CD4-positive, alpha-beta memory T cell (primary cell): ENCODE measurements at places on chromosomes 1 and 21. TPM values are rescaled to one million over a fixed set of nuclear protein-coding genes. Genes with fewer than 3 reads are reported as not detected.

DNA sequence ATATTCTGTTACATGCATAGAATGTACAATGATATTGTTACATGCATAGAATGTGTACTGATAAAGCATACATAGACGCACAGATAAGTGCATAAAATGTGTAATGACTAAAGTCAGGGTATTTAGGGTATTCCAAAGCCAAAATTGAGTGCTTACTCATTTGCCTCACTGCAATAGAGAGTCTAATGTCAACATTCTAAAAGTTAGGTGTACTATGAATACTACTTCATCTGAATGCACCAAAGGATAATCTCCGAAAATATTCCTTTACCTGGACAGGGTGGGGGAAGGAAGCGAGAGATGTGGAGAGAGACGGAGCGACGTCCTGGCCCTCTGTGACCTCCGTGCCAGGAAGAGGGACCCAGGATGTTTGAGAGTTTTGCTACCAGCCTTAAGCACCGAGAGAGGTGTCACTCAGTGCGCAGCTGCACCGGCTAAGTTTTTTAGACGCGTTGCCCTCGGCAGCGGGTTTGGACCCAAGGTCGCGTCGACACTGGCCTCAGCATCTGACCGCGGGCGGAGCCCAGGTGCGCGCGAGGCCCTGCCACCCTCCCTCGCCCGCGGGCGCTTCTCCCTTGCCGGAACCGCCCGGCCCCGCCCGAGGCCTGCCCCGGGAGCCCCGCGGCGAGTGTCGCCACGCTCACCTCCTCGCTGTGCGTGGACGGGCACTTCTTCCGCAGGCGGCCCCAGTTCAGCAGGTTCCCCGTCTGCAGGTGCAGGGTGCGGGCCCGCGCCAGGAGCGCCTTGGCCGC lies 660 bp downstream of the GCLM start:
- no peaks in the 10 kb centered on the region for H3K36me3 ChIP-seq
- peak overlapping the region; percentile 67 for H3K4me3 ChIP-seq
- H3K27ac ChIP-seq: peak overlapping the region; percentile 61
- no peaks in the 10 kb centered on the region for H3K27me3 ChIP-seq
- peak; percentile 67 for DNase-seq
- peaks cover 45% of the 10 kb centered on the region for H3K4me1 ChIP-seq

DNA sequence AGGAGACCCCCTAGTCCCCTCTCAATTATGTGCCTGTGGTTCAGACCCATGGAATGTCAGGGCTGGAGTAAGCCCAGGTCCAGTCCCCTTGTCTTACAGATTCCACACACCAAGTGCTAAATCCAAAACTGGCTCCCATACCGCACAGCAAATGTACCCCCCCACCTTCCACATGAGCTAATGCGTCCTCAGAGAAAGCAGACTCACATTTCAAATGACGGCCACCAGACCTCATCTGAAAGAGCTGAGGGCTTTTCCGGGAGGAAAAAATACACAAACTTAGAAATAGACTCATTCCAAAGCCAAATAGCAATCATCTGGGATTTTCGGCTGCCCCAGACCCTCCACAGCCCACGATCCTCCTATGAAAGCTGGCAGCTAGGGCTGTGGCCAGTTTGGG lies 12.8 kb upstream of the CNTN2 start:
- DNase-seq: no peak
- H3K36me3 ChIP-seq: no peaks in the 10 kb centered on the region
- no peak overlapping the region for H3K27ac ChIP-seq
- no peaks in the 10 kb centered on the region for H3K4me1 ChIP-seq

- H3K27ac ChIP-seq: no peak overlapping the region
- H3K27me3 ChIP-seq: no peaks in the 10 kb centered on the region
- DNase-seq: no peak
- no peaks in the 10 kb centered on the region for H3K4me1 ChIP-seq
These were observed 48.8 kb downstream of the WARS2 start for GRCh38 chr1:119091618-119092017.

GRCh38 chr1:62621907-62622306 lies 24.6 kb downstream of the ANGPTL3 start:
- DNase-seq: no peak
- no peaks in the 10 kb centered on the region for H3K36me3 ChIP-seq
- no peaks in the 10 kb centered on the region for H3K27me3 ChIP-seq

GRCh38 chr1:151318975-151319374 lies 8.2 kb downstream of the PI4KB start:
- H3K4me1 ChIP-seq: peaks cover 12% of the 10 kb centered on the region
- DNase-seq: no peak
- H3K27me3 ChIP-seq: no peaks in the 10 kb centered on the region
- H3K36me3 ChIP-seq: peaks cover 44% of the 10 kb centered on the region
- H3K27ac ChIP-seq: no peak overlapping the region
- H3K4me3 ChIP-seq: no peak overlapping the region

- no peak overlapping the region for H3K27ac ChIP-seq
- DNase-seq: peak; percentile 57
- peaks cover 21% of the 10 kb centered on the region for H3K4me1 ChIP-seq
- H3K36me3 ChIP-seq: no peaks in the 10 kb centered on the region
- peaks cover 48% of the 10 kb centered on the region for H3K27me3 ChIP-seq
These were observed 7.0 kb downstream of the LRRC71 start for GRCh38 chr1:156927215-156928042.

DNA sequence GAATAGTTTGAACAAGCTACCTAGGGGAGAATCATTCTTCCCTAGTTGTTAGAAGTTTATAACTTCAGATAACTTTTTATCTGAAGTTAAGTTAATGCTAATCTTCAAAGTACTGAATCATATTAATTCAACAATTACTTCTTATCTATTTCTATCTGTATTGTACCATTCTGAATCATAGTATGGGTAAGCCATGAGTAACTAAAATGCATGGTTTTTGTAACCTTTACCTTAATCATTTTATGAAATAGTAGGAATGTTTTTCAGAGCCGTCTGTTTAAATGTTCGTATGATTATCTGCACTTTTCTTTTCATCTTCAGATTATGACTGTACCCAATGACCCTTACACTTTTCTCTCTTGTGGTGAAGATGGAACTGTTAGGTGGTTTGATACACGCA lies 50.3 kb upstream of the MPC2 start:
- H3K4me1 ChIP-seq: no peaks in the 10 kb centered on the region
- no peak for DNase-seq
- H3K27ac ChIP-seq: no peak overlapping the region
- H3K4me3 ChIP-seq: no peak overlapping the region

- no peak overlapping the region for H3K27ac ChIP-seq
- no peak for DNase-seq
- no peaks in the 10 kb centered on the region for H3K27me3 ChIP-seq
These were observed 33.1 kb downstream of the KCNJ15 start for GRCh38 chr21:38289705-38290485.

- DNase-seq: no peak
- peaks cover 17% of the 10 kb centered on the region for H3K4me1 ChIP-seq
- no peak overlapping the region for H3K4me3 ChIP-seq
These were observed 50.8 kb upstream of the PODN start for GRCh38 chr1:53011175-53011574.

DNA sequence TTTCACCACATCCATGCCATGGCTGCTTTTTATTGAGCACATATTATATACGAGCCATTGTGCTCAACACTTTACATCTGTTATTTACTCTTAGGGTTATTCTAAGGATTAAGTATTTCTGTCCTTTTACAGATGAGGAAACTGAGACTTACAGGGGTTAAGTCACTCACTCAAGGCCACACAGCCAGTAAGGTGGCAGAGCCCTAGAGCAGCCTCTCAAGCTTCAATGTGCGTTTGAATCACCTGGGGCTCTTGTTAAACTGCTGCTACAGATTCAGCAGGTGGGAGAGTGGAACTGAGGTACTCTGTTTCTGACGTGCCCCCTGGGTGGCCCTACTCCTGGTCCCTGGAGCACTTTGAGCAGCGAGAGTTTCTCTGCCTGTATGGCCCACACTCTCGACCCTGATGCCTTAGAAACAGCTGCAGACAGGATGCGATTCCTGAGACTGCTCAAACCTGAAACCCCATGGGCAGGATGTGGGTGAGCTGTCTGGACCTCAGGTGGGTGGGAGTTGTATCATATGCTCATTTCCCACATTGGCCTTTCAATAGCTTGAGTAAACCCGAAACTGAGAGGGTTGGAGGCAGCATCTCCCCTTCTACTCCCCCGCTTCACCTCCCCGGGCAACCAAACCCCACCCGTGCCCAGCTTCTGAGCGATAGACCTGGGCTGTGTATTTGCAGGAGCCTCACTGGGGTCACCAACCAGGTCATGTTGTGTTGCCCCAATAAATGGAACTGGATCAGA lies 59.3 kb downstream of the MAN1C1 start:
- no peaks in the 10 kb centered on the region for H3K36me3 ChIP-seq
- peak; percentile 74 for DNase-seq
- H3K27me3 ChIP-seq: no peaks in the 10 kb centered on the region
- no peak overlapping the region for H3K4me3 ChIP-seq
- H3K4me1 ChIP-seq: peaks cover 71% of the 10 kb centered on the region

DNA sequence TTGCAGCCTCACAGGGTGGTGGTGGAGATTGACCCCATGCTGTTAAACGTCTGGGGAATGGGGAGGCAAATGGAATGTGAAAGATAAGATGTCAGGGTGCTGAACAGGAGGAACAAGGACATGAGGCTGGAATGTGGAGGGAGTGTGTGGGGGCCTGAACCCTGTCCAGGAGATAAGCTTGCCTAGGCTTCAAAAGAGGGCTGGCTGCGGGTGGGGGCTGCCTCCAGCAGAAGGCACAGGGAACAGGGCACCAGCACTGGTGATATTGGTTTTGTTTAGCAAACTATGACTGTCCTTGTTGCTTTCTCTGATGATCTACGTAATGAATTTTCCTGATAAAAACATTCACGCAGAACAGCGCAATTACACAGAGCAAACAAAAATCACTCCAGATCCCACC lies 52.4 kb upstream of the LRP8 start:
- no peak overlapping the region for H3K4me3 ChIP-seq
- H3K36me3 ChIP-seq: no peaks in the 10 kb centered on the region
- H3K4me1 ChIP-seq: no peaks in the 10 kb centered on the region
- H3K27ac ChIP-seq: no peak overlapping the region
- H3K27me3 ChIP-seq: no peaks in the 10 kb centered on the region
- DNase-seq: no peak

DNA sequence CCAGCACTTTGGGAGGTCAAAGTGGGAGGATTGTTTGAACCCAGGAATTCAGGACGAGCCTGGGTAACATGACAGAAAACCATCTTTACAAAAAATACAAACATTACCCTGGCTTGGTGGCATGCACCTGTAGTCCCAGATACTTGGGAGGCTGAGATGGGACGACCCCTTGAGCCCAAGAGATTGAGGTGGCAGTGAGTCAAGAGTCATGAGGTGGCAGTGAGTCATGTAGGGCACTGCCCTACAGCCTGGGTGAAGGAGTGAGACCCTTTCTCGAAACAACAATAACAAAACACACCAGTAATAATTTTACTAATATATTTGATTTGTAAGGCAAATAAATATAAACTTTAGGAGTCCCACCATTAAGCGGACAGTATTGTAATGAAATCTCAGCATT lies 1906.2 kb downstream of the NCAM2 start:
- no peaks in the 10 kb centered on the region for H3K36me3 ChIP-seq
- no peaks in the 10 kb centered on the region for H3K4me1 ChIP-seq
- DNase-seq: no peak
- no peaks in the 10 kb centered on the region for H3K27me3 ChIP-seq
- no peak overlapping the region for H3K27ac ChIP-seq

DNA sequence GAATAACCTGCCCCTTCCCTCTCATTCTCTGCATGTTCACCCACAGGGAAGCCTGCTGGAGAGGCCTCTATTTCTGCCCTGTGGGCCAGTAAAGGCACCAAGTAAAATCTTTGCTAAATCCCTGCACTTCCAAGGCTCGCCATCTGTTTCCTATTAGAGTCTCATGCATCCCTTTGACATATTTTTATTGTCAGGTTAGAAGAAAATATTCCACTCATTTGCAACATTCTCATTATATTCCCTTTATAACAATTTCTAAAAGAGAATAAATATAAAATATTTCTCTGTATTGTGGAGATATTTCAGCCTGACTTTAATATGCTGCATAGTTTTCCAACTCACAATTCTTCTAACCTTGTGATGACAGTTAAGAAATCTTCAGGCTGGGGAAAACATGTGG lies 340.4 kb upstream of the VAMP3 start:
- no peaks in the 10 kb centered on the region for H3K4me1 ChIP-seq
- no peak for DNase-seq
- no peaks in the 10 kb centered on the region for H3K27me3 ChIP-seq
- H3K36me3 ChIP-seq: no peaks in the 10 kb centered on the region
- no peak overlapping the region for H3K4me3 ChIP-seq
- H3K27ac ChIP-seq: no peak overlapping the region

DNA sequence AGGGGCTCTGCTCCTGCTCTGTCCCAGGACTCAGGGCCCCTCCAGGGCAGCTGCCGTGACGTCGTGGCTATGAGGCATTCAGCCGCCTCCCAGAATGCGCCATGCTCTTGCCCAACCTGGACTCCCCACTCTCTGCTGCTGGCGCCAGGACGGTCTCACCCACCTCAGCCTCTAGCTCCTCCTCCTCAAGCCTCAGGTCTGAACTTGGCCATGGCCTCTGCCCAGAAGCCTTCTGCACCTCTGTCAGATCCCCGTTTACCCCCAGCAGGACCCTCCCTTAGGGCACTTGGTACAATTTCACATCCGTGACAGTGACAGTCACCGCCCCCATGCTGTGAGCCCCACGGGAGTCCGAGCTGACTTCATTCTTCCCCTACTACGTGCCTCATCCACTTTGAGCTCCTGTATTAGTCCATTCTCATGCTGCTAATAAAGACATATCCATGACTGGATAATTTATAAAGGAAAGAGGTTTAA lies 4.9 kb downstream of the CSTB start:
- DNase-seq: no peak
- no peak overlapping the region for H3K27ac ChIP-seq
- H3K4me1 ChIP-seq: peaks cover 17% of the 10 kb centered on the region
- H3K4me3 ChIP-seq: no peak overlapping the region
- peaks cover 15% of the 10 kb centered on the region for H3K36me3 ChIP-seq

DNA sequence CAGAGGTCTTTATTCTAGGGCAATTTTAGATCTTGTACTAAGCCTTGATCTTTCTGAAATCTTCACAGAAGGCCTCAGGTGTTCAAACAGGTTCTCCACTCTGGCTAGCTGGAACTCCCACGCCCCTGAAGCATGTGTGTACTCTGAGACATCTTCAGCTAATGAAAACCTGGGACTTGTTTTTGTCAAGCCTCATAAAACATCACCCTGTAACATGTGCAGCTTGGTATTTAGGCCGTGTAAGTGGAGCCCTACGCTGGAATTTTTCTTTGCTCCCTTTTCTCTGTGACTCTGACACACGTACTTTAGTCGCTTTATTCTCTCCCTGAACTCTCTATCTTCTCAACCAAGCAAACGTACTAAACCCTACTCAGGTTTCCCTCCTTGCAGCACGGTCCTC lies 701.9 kb upstream of the ZP4 start:
- H3K4me1 ChIP-seq: no peaks in the 10 kb centered on the region
- H3K4me3 ChIP-seq: no peak overlapping the region
- no peaks in the 10 kb centered on the region for H3K27me3 ChIP-seq
- no peak overlapping the region for H3K27ac ChIP-seq

OR2W3 gene
- not detected for total RNA-seq

SMIM1 gene
- 4.7 TPM for total RNA-seq

TMIGD3 gene
- not detected for total RNA-seq

KRTAP21-2 gene
- total RNA-seq: not detected
